Tibial artery (tissue), 4 donors: ENCODE measurements at places on chromosomes 16 and 17.

DNA sequence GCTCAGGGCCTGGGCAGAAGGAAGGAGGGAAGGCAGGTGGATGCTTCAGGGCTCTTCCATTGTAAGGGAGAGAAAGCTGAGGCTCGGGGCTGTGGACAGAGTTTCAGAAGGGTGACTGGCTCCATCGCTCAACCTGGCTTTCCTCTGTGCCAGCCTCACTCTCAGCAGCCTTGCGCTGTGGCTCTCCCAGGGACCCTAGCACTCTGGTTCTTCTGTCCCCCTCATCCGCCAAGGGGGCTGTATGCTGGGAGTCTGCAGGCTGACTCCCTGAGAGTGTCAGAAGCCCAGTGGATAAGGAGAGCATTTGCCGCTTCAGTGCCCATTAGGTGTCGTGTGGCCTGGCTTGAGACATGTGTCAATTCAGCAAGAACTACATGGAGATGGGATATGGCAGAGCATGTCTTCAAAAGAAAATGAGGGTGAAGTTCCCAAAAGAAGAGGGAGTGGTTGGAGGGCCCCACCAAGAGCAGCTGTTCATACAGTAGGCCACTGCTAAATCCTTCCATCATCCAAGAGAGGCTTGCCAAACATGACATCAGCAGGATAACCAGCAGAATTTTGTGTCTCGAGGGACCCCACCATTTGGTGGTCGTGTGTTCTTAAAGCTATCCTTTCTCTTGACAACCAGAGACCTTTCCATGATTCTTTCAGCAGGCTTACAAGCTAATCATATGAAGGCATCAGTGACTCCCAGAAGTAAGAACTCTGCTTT, 148.2 kb downstream of the IRX5 start:
- H3K4me1 ChIP-seq: no peaks in the 10 kb centered on the region
- no peak for DNase-seq
- no peak overlapping the region for H3K4me3 ChIP-seq
- no peak overlapping the region for H3K27ac ChIP-seq
- no peaks in the 10 kb centered on the region for H3K36me3 ChIP-seq

- no peak for DNase-seq
- H3K4me1 ChIP-seq: no peaks in the 10 kb centered on the region
- H3K27me3 ChIP-seq: no peaks in the 10 kb centered on the region
- no peaks in the 10 kb centered on the region for H3K36me3 ChIP-seq
- no peak overlapping the region for H3K4me3 ChIP-seq
- H3K27ac ChIP-seq: peak overlapping the region; percentile 10
These were observed 5.6 kb downstream of the WSB1 start for GRCh38 chr17:27299384-27300049.

DNA sequence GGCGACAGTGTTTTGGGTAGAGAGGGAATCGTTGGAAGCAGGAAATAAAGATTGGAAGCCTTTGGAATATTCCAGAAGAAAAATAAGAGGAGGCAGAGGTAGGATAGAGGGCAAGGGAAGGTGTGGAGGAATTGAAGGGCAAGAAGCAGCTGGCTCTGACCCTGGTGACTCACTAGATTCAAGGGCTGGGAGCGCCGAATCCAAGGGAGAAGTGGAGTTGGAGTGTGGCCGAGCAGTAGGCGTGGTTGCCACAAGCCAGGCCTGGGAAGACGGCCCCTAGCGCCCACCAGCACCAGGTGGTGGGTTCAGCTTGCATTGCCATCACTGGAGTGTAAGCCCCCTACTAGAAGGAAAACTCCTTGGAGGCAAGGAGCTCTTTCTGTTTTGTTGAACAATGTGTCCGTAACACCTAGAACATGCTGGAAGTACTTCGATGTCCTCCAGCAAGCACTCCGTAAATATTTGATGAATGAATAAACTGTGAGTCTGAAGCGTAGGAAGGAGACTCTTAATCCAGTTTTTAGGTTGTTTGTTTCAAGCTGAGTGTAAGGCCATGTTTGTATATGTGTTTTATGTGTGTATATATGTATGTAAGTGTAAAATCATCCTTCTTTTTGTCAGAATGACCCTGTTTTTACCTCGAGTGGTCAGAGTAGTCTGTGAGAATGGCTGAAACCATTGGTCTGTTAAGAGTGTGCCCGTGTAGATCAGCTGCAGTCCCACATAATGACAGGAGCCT, 139.5 kb downstream of the CMIP start:
- no peak overlapping the region for H3K27ac ChIP-seq
- H3K27me3 ChIP-seq: no peaks in the 10 kb centered on the region
- DNase-seq: no peak
- no peak overlapping the region for H3K4me3 ChIP-seq
- H3K36me3 ChIP-seq: no peaks in the 10 kb centered on the region
- peaks cover 5% of the 10 kb centered on the region for H3K4me1 ChIP-seq

- H3K36me3 ChIP-seq: peaks cover 6% of the 10 kb centered on the region
- peak overlapping the region; percentile 34 for H3K4me3 ChIP-seq
These were observed 16.3 kb downstream of the USP31 start for GRCh38 chr16:23132775-23133463.

DNA sequence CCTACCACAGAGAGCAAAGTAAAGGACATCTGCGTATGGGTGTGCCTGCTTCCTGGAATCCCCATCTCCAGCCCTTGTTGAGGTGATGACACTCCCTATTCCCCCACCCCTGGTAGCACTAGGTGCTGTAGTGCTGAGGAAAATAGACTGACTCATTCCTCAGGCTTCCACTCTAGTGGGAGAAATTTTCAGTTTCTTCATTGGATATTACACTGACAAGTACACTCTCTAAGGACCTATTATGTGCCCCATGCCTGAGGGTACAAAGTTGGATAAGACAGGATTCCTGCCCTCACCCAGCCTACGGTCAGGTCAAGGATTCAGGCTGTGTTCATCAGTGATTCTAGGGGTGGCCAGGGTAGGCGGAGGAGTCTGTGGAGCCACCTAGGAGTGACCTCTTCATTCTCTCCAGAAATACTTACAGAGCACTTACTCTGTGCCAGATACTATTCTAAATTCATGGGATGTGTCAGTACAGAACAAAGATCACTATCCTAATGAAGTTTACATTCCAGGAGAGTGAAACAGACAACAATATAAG, 4.5 kb upstream of the ZC3H7A start:
- H3K27me3 ChIP-seq: no peaks in the 10 kb centered on the region
- H3K36me3 ChIP-seq: no peaks in the 10 kb centered on the region
- H3K4me1 ChIP-seq: peaks cover 26% of the 10 kb centered on the region
- H3K4me3 ChIP-seq: no peak overlapping the region
- no peak overlapping the region for H3K27ac ChIP-seq

- H3K27ac ChIP-seq: peak overlapping the region; percentile 79
- H3K27me3 ChIP-seq: no peaks in the 10 kb centered on the region
- no peaks in the 10 kb centered on the region for H3K4me1 ChIP-seq
These were observed 17.9 kb upstream of the FAAP100 start for GRCh38 chr17:81569986-81570514.

GRCh38 chr16:71371237-71371636, 12.7 kb downstream of the CALB2 start:
- H3K4me3 ChIP-seq: no peak overlapping the region
- no peaks in the 10 kb centered on the region for H3K27me3 ChIP-seq
- no peak for DNase-seq
- no peak overlapping the region for H3K27ac ChIP-seq
- no peaks in the 10 kb centered on the region for H3K36me3 ChIP-seq

DNA sequence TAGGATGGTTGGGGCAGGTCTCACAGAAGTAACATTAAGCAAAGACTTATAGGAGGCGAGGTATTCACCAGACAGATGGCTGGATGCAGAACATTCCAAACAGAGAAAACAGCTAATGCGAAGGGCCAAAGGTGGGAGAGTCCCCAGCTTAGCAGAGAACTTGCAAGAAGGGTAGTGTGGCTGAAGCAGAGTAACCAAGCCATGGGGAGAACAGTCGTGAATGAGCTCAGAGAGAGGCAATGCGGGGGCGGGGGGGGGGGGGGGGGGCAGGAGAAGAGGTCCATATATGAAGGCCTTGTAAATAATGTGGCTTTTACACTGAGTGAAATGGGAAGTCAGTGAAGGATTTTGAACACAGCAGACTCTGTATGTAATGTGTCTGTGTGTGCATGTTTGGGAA, 81.3 kb downstream of the SMG6 start:
- no peak overlapping the region for H3K27ac ChIP-seq
- H3K27me3 ChIP-seq: no peaks in the 10 kb centered on the region
- no peaks in the 10 kb centered on the region for H3K36me3 ChIP-seq
- no peaks in the 10 kb centered on the region for H3K4me1 ChIP-seq

DNA sequence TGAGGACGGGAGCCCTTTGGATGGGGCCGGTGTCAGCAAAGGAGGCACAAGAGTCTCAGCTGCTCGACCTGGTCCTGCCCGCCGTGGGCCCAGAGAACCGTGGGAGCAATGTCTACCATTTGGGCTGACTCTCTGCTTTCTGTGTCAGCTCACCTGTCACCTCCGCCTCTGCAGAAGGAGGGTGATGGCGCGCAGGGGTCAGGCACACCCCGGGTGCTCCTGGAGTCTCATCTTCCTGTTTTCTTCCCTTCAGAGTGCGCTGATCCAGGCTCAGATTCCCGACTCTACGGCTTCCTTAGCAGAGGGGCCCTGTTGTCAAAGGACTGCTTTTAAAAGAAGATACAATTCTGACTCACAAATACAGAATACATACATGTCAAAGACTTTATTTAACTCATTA, 167.1 kb downstream of the BANP start:
- H3K4me1 ChIP-seq: no peaks in the 10 kb centered on the region
- no peaks in the 10 kb centered on the region for H3K27me3 ChIP-seq
- no peak overlapping the region for H3K27ac ChIP-seq

DNA sequence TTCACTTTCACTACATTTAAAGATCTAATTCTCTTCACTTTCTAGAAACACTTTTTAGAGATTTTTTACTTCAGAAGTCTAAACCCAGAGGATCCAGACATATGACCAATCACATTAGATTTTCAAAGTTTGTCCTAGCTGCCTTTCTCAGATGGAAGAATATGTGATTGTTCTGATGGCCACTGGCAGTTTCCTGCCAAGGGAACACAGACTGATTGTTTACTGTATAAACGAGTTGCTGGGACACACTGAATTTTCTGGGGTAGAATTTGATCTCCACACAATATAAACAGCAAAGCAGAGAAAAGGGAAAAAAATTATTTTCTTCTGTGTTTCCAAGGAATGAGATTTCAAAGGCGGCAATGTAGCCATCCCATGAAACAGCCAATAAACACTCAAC, 480.0 kb downstream of the TOX3 start:
- H3K27ac ChIP-seq: no peak overlapping the region
- no peaks in the 10 kb centered on the region for H3K27me3 ChIP-seq
- no peaks in the 10 kb centered on the region for H3K36me3 ChIP-seq

- no peaks in the 10 kb centered on the region for H3K27me3 ChIP-seq
- no peak overlapping the region for H3K4me3 ChIP-seq
- no peak for DNase-seq
- no peaks in the 10 kb centered on the region for H3K4me1 ChIP-seq
- no peaks in the 10 kb centered on the region for H3K36me3 ChIP-seq
- no peak overlapping the region for H3K27ac ChIP-seq
These were observed 5.9 kb upstream of the DNAH17 start for GRCh38 chr17:78583091-78583490.

DNA sequence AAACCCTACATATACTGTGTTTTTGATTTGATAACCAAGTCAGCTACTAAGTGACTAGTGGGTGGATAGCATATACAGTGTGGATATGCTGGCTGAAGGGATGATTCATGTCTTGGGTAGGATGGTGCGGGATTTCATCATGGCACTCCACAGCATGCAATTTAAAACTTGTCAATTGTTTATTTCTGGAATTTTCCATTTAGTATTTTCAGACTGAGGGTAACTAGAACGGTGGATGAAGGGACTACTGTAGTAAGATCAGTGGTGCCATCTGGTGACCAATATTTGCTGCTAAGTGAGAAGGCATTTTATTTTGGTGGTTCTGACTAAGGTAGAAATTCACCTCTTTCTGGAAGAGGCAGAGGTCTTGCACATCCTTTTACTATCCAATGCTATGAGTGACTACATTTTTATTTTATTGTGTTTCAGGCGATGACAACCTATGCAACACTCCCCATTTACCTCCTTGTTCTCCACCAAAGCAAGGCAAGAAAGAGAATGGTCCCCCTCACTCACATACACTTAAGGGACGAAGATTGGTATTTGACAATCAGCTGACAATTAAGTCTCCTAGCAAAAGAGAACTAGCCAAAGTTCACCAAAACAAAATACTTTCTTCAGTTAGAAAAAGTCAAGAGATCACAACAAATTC, 3.1 kb downstream of the CDC6 start:
- H3K27me3 ChIP-seq: no peaks in the 10 kb centered on the region
- DNase-seq: peak; percentile 48
- H3K27ac ChIP-seq: no peak overlapping the region
- no peaks in the 10 kb centered on the region for H3K36me3 ChIP-seq
- H3K4me1 ChIP-seq: no peaks in the 10 kb centered on the region

GRCh38 chr17:80816241-80817103, 175.2 kb upstream of the CHMP6 start:
- no peak overlapping the region for H3K4me3 ChIP-seq
- no peaks in the 10 kb centered on the region for H3K27me3 ChIP-seq
- no peak for DNase-seq
- H3K4me1 ChIP-seq: no peaks in the 10 kb centered on the region
- H3K36me3 ChIP-seq: no peaks in the 10 kb centered on the region
